ENCODE measurements at places on chromosomes 5 and 9. TPM values are rescaled to one million over a fixed set of nuclear protein-coding genes. Genes with fewer than 3 reads are reported as not detected.

The CCDC112 gene
- total RNA-seq = 3.3 TPM

The FOXD1 gene
- total RNA-seq = not detected

The CKMT2 gene
- total RNA-seq = 3.1 TPM

The PFN3 gene
- not detected for total RNA-seq

The C6 gene
- 75.2 TPM for total RNA-seq

The PRSS3 gene
- 719 TPM for total RNA-seq

The BAAT gene
- total RNA-seq = 5.0 TPM

The ADAMTS16 gene
- total RNA-seq = 3.4 TPM

The SNCB gene
- 0.29 TPM for total RNA-seq

The TMEM174 gene
- not detected for total RNA-seq

The PDZD2 gene
- 2.0 TPM for total RNA-seq

The FCN1 gene
- 2.8 TPM for total RNA-seq

The FBXL7 gene
- 0.73 TPM for total RNA-seq

The OTP gene
- not detected for total RNA-seq

The SLU7 gene
- 20.4 TPM for total RNA-seq

The SLC28A3 gene
- total RNA-seq = 8.8 TPM

The HTR1A gene
- not detected for total RNA-seq

The ACSL6 gene
- 0.83 TPM for total RNA-seq

The GPR150 gene
- 0.61 TPM for total RNA-seq

The IGIP gene
- total RNA-seq = 5.6 TPM

The SLC25A2 gene
- not detected for total RNA-seq

The AGTPBP1 gene
- 10.8 TPM for total RNA-seq

The SNX24 gene
- 8.0 TPM for total RNA-seq

The SLC46A2 gene
- not detected for total RNA-seq

The SELENOP gene
- 119 TPM for total RNA-seq

The ADGRD2 gene
- total RNA-seq = not detected

The AK8 gene
- total RNA-seq = 0.72 TPM

The FSD1L gene
- 8.2 TPM for total RNA-seq

The SPINK4 gene
- not detected for total RNA-seq

The ABO gene
- total RNA-seq = 2.1 TPM

The IFNK gene
- total RNA-seq = not detected
